ENCODE measurements at places on chromosomes 7 and 10.

DNA sequence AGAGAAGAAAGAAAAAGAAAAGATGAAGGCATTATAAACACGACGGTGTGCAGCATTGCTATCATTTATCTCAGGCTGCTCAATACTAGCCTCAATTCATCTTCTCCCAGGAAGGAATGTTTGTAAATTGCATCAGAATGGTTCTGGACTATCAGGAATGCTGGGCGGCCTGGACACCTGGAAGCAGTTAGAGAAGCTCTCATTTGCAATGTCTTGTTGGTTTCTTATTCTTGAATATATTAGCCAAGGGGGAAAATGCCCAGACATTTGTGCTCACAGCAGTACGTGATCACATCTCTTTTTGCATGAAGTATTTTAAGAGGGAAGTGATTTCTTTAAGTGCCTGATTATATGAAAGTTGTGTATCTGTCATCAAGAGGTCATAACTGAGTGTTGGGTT, 85.6 kb upstream of the IMMP2L start:
- no peak for DNase-seq

- no peak for DNase-seq
Measured at GRCh38 chr10:92173996-92174395, 116.9 kb downstream of the CPEB3 start.

DNA sequence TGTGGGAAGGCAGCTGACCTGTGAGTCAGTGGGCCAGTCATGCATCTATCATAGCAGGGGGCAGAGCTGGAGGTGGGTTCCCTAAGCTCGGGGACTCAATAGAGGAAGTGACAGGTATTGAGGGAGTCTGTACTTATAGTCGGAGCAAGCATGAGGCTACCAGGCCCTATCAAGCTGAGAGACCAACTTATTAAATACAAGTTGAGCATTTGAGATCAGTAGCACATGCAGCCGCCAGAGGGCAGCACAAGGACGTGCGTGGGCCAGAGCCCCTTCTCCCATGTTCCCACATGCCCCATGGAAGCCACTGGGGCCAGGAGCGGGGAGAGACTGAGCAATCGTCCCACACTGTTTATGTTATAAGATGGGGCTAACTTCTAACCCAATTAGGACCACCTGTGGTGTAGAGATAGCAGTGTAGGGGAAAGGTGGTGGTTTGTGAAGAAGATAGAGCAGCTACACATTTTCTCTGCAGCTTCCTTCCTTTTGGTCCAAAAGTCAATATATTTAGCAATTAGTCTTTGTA, 13.0 kb upstream of the STK31 start:
- peak; percentile 64 for DNase-seq

- no peak for DNase-seq
Measured at GRCh38 chr10:128109707-128110106, 16.5 kb downstream of the MKI67 start.

DNA sequence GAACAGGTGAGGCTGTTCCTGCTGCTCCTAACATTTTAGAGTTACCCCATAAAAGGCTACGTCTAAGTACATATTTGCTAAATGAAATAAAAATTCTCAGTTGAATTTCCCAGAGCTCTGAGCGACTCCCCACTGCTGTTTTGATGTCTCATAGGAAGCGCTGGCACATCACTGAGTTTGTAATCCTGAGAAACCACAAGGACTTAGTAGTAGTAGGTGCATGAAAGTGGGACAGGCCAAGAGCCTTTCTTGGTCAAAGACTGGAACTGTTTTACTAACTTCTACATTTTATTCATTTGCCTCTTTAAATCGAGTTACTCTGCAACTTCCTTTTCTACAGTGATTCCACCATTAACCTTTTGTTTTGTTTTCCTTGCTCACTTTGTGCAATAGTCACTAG, 85.9 kb downstream of the XPNPEP1 start:
- DNase-seq: no peak
